ENCODE measurements at places on chromosomes 5 and 9.

DNA sequence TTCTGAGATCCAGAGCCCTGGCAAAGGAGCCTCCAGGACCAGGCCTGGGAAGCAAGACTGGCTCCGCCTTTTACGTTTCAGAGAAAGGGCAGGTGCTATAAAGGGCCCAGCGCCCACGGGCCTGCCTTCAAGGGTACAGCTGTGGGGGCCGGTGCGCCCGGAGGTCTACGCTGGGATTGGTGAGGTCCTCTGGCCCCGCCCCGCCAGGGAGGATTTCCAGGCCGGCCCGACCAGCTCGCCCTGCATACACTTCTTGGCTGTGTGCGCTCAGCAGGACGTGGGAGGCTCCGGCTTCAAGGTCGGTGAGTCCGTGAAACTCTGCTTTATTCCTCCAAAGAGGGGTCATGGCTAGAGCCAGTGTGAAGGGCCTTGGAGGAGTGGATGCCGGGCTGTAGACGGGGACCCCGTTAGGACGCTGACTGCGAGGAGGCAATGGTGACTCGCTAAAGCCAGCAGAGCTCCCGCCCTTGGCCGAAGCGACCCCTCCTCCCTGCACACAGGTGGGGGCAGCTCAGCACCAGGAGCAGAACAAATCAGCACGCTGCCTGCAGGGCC, at the start of gene CKMT2:
CKMT2 (plus strand) TSS at position 243 of the 555 bp plus-strand sequence. CDS start 17,811 bp downstream, outside the sequence.
- DNase-seq: peak; percentile 83

- DNase-seq: no peak
Measured at GRCh38 chr5:127799293-127799905, 96.2 kb downstream of the CCDC192 start.

GRCh38 chr5:106907979-106908378, 762.8 kb downstream of the EFNA5 start:
- DNase-seq: no peak

DNA sequence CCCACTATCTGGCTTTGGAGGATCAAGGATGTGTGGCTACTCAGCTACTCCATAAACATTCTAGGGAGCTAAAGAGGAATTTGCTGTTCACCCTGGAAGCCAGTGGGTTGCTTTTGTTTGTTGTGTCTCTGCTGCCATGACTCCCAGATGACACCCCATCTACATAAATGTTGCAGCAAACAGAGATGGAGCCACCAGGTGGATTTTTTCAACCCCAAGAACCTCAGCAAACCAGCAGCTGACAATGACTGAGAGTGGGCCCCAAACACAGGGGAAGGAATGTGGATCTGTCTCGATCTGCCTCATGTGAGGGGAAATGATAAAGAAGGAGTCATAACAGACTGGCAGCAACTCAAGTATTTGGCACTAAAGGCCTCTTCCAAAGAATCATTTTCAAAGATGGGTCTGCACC, 132.7 kb upstream of the TNC start:
- no peak for DNase-seq

DNA sequence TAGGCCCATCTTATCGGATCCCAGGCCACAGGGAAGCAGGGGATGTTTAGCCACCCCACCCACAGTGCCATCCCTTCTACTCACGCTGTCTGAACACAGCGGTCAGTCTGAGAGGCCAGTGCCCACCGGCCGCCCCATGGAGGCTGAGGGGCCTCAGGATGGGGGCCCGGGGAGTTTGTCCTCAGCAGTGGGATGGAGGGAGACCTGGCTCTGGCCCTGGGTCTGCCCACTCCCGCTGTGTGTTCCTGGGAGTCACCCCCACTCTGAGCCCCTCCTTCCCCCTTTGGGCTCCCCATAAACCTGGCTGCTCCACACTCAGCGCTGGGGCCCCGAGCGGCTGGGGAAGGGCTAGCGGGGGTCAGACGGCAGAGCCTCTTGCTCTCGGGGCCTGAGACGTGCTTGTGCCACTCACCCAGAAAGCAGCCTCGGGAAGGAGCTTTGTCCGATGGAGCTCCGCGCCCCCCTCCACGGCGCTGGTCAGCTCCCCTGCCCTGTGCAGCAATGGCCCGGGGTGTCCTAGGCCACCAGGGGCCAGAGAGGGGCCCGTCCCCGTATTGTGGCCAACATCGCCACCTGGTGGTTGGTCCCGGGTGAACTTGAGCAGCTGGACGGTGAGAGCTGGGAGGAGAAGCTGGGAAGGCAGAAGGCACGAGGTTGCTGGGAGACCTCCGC, 10.9 kb upstream of the LAMC3 start:
- no peak for DNase-seq

DNA sequence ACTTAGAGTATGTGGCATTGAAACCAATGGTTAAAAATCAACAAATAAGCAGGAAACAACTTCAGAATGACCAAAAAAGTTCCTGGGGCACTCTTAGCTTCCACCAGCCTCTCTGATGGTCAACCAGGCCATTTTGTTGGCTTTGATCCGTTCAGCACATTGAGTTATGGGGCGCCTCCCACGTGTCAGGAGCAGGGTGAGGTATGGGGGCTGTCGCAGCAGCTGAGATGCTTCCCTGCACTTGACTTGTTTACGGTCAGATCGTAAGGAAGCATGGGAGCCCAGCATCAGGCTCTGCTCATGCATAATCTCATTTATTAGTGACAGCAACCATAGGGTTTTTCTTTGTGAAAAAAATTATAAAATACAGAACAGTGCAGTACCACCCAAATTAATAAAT, 16.7 kb downstream of the SYK start:
- DNase-seq: no peak

GRCh38 chr5:139392678-139393496, 2.0 kb downstream of the PROB1 start:
- no peak for DNase-seq

GRCh38 chr5:91119981-91120850, 262.9 kb downstream of the ARRDC3 start:
- no peak for DNase-seq

DNA sequence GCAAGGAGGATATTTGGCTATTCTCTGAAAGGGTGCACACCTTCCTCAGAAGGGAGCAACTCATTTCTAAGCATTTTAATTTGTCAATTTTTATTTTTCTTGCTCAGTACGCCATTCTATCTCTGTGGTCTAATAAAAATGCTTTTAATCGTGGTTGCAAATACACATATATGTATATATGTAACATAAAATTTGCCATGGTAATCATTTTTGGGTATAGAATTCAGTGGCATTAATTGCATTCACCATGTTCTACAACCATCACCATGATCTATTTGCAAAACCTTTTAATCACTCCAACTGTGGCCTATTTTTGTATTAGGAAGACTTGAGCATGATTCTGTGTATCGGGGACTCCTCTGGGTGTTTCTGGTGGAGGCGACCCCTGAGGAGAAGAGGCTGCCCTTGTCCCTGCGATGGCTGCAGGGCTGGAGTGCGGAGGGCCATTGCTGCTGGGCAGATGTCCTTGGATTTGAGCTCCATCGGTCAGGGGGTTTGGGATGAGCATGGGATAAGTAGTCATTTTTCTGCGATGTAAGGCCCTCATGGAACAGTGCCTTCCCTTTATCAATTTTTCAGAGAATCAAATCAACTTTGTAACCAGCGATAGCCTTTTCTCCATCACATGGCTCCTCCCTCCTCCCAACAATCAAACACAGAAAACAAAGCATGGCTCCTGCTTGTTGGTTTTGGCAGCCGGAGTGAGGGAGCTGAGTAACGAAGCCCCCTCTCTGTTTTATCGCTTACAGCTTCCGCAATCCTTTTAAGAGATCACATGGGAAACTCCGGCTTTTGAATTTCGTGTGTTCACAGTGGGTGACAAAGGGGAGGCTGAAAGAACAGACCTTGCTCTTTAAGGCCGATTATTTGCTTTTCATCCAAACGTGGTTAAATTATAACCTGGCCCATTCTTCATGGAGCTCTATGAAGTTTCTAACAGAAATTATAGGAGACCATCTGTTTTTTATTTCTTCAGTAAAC, 187.3 kb downstream of the TENT4A start:
- DNase-seq: no peak

GRCh38 chr5:1420211-1421195, 24.7 kb downstream of the SLC6A3 start:
- DNase-seq: no peak

DNA sequence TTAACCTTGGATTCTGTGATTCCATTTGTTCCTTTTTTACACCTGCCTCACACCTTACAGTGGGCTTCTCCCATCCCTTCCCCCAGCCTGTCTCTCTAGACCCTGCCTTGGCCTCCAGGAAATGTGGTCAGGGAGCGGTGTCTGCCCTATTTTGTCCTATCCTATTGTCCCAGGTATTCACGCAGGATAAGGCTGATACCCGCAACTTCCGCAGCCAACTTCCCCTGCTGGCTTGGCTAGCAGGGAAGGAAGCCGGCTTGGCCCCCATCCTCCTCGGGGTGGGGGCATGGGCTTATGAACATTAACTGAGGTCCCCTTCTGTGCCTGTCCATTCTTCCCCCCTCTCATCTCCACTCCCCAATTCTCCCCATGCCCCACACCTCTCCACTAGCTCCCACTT, 3.5 kb downstream of the CSF1R start:
- peak; percentile 68 for DNase-seq

GRCh38 chr5:170826117-170826516, 35.7 kb upstream of the RANBP17 start:
- no peak for DNase-seq

- no peak for DNase-seq
Measured at GRCh38 chr5:4941957-4942830, 197.9 kb upstream of the ADAMTS16 start.

DNA sequence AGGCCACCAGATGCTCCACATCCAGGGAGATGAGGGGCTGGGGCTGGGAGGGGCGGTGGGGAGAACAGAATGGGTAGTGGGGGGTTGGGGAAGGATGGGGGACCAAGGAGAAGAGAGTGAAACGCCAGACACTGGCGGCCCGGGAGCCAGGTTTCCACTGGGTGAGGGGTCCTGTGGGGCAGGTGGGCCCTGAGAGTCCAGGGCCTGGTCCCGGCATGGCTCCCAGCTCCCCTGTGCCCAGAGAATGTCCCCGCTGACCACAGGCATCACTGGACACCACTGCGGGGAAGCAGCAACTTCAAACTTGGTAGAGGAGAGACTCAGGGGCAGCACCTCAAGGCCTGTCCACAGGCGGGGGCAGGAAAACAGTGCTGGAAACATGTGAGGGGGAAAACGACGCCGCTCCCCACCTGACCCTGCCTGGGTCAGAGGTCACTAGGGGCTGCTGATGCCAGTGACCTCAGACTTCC, 13.2 kb downstream of the NINJ1 start:
- DNase-seq: peak; percentile 63

- DNase-seq: no peak
Measured at GRCh38 chr9:94950579-94951323, 224.3 kb downstream of the AOPEP start.

DNA sequence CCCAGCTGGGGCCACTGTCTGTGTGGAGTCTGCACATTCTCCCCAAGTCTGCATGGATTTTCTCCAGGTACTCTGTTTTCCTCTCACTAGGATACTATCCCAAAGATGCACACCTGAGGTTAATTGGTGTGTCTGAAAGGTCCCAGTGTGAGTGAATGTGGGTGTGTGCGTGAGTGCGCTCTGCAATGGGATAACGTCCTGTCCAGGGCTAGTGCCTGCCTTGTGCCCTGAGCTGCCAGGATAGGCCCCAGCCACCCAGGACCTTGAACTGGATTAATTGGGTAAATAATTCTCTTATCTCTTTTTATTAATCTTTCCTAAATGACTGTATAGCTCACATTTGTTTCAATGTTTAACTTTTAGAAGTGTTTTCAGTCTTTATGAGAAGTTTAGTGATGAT, 11.5 kb upstream of the PANK3 start:
- DNase-seq: no peak

- DNase-seq: no peak
Measured at GRCh38 chr5:93915142-93915553, 173.7 kb upstream of the POU5F2 start.

- no peak for DNase-seq
Measured at GRCh38 chr5:136730426-136730825, 365.1 kb upstream of the TRPC7 start.

- no peak for DNase-seq
Measured at GRCh38 chr9:89597711-89598362, 7.0 kb upstream of the GADD45G start.

GRCh38 chr5:167030500-167031120, 1260.8 kb upstream of the WWC1 start:
- DNase-seq: no peak

DNA sequence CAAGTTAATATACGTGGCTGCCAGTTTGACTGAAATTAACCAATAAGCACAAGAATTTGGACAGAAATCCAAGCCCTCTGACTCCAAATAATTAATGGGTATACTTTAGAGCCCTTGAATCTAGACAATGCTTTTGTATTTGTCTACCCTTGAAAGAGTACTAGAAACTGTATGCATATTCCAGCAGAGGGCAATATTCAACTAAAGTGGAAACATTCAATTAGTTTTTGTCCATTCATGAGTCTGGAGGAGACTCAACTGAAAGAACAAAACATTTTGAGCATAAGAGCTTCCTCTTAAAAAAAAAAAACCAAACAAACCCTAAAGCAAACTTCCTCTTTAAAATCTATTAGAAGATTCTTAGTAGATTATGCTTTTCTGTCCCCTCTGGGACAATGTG, 157.8 kb downstream of the ARHGEF28 start:
- no peak for DNase-seq

DNA sequence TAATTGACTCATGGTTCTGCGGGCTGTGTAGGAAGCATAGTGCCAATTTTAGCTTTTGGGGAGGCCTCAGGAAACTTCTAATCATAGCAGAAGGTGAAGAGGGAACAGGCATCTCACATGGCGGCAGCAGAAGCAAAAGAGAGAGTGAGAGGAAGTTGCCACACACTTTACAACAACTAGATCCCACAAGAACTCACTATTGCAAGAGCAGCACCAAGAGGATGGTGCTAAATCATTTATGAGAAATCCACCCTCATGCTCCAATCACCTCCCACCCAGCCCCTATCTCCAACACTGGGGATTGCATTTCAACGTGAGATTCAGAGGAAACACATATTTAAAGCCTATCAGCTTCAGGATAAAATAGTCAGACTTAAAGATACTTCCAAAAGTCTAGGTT, 36.1 kb upstream of the LPAR1 start:
- no peak for DNase-seq

- no peak for DNase-seq
Measured at GRCh38 chr5:88145221-88145610, 123.4 kb downstream of the TMEM161B start.

GRCh38 chr9:133713960-133714495, 24.1 kb downstream of the SARDH start:
- no peak for DNase-seq

DNA sequence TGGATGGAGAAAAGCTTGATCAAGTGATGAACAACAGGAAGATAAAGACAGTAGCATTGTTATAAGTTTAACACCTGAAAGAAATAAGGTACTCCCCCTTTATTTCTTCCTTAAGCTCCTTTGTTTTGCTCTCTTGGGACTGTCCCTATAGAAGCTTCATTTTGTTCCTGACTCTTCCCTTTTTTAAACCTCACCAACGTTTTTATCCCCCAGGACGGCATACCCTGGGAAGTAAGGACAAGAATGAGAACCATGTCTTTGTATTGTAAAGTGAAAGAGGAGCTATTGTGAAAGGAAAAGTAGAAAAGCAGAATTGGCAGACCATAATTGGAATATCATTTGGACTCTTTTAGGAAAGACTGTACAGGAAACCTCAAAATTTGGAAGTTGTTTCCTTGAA, 1368.6 kb upstream of the C9orf72 start:
- no peak for DNase-seq
